ENCODE measurements at places on chromosomes 1 and 21.

DNA sequence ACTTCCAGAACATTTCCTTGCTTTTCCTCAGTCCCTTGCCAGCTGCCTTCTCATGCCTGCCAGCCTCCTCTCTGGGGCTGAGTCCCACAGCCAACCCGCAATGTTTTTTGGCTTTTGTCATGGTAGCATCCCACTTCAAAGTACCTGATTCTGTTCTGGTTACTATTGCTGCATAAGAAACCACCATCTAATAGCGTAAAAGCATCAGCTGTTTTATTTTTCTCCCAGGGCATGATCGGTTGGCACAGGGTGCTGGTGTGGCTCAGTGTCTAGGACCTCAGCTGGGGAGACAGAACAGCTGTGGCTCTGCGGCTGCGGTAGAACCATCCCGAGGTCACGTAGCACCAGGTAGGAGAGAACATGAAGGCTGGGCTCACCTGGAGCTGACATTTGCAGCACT lies 8.9 kb upstream of the PRMT2 start:
- no peak for DNase-seq

DNA sequence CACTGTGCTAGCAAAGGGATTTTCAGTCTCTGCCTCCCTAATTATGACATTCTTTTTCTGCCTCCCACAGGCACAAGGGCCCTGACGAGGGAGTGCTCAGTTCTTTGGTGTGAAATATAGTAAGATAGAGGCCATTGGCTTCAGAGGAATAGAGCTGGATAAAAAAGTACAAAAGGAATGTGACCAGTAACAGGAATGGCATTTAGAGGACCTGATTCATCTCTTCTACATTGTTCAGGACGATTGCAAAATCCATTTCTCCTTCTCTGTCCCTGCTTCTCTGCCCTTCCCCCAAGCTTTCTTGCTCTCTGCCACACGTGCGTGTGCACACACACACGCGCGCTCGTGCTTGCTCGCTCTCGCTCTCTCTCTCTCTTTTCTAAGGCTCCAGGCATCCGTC lies 668.2 kb downstream of the KIF26B start:
- no peak for DNase-seq

DNA sequence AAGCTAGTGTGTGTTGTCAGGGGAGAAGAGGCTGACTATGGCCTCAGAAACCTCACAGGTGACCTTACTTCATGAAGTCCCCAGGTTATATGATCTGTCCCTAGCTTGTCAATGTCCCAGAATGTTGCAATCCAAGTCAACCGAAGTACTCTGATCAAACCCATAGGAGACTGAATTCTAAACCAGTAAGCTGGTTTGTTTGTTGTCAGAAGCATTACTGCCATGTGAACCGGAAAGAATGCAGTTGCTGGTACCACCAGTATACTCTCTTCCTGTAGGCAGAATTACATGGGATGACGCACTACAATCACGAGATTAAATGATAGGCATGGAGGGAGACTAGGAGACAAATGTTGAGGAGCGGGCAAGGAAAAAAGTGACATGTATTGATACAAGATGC lies 26.1 kb upstream of the MAN1A2 start:
- DNase-seq: no peak

DNA sequence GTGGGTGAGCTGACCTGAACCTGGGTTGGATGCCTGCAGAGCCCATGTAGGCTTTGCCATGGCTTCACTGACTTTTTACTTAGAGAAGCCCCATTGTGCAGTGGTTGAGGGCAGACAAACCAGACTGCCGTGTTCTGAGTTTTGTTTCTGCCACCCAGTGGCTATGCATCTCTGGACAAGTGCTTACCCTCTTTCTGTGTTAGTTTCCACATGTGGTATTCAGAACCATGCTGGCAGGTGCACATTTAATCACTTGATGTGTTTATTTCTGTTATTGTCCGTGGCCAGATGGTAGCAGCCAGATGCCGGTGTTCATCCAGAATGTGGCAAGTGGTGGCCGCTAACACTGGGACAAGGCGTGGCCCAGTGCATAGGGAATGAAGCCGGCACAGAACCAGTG lies 10.3 kb upstream of the PTPN7 start:
- DNase-seq: no peak

- DNase-seq: no peak
These were observed 38.9 kb downstream of the EPRS1 start for GRCh38 chr1:220007438-220007837.

DNA sequence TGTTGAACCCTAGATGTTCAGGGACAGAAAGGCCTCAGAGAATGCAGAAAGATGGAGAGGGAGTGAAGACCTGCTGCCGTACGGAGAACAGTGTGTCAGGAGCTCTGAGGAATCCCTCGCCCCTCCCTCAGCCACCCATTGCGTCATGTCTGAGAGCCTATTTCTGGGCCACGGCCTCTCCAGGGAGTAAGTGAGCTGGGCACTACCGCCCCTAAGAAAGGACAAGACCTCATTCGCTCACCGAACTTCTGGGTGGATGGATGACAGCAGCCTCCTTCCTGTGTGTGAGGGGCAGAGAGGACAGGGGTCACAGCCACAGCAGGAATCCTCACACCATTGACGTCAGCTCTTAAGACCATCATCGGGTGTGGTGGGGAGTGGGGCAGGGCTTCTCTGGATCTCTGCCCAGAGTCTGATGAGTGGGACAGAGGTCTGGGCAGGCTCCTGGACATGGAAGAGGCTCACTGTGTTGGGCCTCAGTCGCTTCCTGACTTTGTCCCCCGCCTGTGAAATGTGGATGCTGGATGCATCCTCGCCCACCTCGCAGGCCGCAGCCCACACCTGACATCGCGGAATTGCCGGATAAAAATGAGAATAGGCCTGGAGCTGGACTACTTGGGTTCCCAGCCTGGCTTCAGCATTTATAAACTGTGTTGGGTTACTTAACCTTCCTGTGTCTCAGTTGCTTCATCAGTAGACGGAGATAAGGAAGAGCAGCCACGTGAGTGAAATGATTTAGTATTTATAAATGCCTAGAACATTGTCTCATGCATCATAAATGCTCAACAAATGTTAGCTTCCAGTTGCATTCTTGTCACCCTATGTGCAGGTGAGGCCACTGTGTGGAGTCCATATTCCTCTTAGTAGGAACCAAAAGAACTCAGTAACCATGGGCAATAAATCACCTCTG lies 238.6 kb downstream of the TRABD2B start:
- no peak for DNase-seq
